ENCODE measurements at places on chromosomes 5 and 9. TPM values are rescaled to one million over a fixed set of nuclear protein-coding genes. Genes with fewer than 3 reads are reported as not detected.

The PPP3R2 gene
- not detected for total RNA-seq

The IFNB1 gene
- total RNA-seq: not detected

The CTXN3 gene
- total RNA-seq: not detected

The PCDHGA8 gene
- 9.7 TPM for total RNA-seq

The SLC6A19 gene
- not detected for total RNA-seq

The FAM170A gene
- total RNA-seq: not detected

The PCDHB7 gene
- total RNA-seq: 0.87 TPM

The ZDHHC21 gene
- 8.0 TPM for total RNA-seq

The PCDHGC5 gene
- 2.4 TPM for total RNA-seq

The OR1Q1 gene
- total RNA-seq: not detected

The TRIP13 gene
- 0.38 TPM for total RNA-seq

The CDKN2B-AS1 gene
- total RNA-seq: not detected

The RMND5B gene
- total RNA-seq: 35.2 TPM

The NSMF gene
- total RNA-seq: 11.5 TPM

The C9orf85 gene
- total RNA-seq: 9.4 TPM

The F2RL1 gene
- 0.73 TPM for total RNA-seq

The MYOZ3 gene
- total RNA-seq: 5.5 TPM

The PCDHGA10 gene
- 4.1 TPM for total RNA-seq

The PPP1R26 gene
- total RNA-seq: 18.5 TPM

The PRDM9 gene
- total RNA-seq: not detected

The KIAA0825 gene
- total RNA-seq: 2.2 TPM

The IDNK gene
- 3.4 TPM for total RNA-seq

The DMGDH gene
- 2.0 TPM for total RNA-seq

The CNTNAP3 gene
- 7.4 TPM for total RNA-seq

The PCDHB16 gene
- total RNA-seq: 2.5 TPM

The ARHGEF39 gene
- total RNA-seq: 0.22 TPM

The NIPAL4 gene
- total RNA-seq: not detected

The CYLC2 gene
- not detected for total RNA-seq

The ZNF618 gene
- 1.6 TPM for total RNA-seq

The TRIM36 gene
- total RNA-seq: 0.19 TPM

The SLC46A2 gene
- total RNA-seq: not detected

The CDC20B gene
- total RNA-seq: not detected

The PCDHGA6 gene
- 6.0 TPM for total RNA-seq

The FOXI1 gene
- total RNA-seq: not detected

The UBLCP1 gene
- total RNA-seq: 14.6 TPM

The SLC6A18 gene
- total RNA-seq: not detected

The AGPAT2 gene
- total RNA-seq: 57.9 TPM

The ASPN gene
- total RNA-seq: 5.7 TPM

The TAF11L7 gene
- total RNA-seq: not detected

The IL5 gene
- total RNA-seq: not detected

The TOR4A gene
- total RNA-seq: 16.5 TPM

The HK3 gene
- total RNA-seq: 6.4 TPM

The HTR1A gene
- total RNA-seq: not detected

The TENT4A gene
- 13.0 TPM for total RNA-seq

The SHISAL2B gene
- not detected for total RNA-seq

The GDA gene
- total RNA-seq: 3.1 TPM

The CA9 gene
- total RNA-seq: 0.30 TPM

Measured in Right ventricle myocardium inferior (tissue), 1 donor.